ENCODE measurements at places on chromosomes 5 and 9.
A peak's percentile ranks its signal among the peaks of the same experiment; 100 is the strongest.

DNA sequence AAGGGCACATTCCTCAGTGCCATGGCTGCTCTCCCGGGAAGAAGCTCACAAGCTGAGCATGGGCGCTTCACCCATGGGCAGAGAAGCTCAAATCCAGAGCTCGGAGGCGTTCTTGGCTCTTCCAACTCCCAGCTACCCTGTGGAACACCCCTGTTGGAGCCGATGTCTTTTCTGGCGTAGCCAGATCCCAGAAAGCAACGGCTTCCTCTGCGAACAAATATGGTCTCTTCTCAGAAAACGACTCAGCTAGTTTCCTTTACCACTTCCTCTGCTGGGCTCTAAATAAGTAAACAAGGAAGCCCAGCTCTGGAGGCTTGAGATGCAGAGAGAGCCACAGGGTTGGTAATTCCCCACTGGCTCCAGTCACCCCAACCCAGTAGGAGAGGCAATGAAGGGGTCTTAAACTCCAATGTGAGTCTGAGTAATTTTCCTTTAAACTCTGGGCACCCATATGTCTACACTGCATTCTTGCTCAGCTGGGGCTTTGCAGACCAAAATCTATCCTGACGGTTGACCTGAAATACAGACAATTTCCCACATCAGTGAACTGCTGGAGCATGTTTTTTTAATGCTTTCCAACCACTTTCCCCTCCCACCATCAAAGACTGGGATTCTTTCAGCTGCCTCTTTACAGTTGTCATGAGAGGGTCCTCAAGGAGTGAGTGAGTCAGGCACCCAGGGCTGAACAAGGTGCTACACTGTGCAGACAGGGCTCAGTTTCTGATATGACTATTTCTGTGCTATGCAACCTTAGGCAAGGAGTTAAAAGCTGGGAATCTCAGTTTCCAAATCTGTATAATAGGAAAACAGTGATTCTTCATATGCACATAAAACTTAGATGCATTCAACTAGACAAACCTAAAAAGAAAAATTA is at the start of gene LCP2:
Gene LCP2 (minus strand): TSS at position 189 of the 874 bp plus-strand sequence. CDS start 166 bp downstream, at position 23.
- no peak for DNase-seq

GRCh38 chr5:115170134-115170928 is 623 bp upstream of the TRIM36 start:
- DNase-seq = peak; percentile 24

DNA sequence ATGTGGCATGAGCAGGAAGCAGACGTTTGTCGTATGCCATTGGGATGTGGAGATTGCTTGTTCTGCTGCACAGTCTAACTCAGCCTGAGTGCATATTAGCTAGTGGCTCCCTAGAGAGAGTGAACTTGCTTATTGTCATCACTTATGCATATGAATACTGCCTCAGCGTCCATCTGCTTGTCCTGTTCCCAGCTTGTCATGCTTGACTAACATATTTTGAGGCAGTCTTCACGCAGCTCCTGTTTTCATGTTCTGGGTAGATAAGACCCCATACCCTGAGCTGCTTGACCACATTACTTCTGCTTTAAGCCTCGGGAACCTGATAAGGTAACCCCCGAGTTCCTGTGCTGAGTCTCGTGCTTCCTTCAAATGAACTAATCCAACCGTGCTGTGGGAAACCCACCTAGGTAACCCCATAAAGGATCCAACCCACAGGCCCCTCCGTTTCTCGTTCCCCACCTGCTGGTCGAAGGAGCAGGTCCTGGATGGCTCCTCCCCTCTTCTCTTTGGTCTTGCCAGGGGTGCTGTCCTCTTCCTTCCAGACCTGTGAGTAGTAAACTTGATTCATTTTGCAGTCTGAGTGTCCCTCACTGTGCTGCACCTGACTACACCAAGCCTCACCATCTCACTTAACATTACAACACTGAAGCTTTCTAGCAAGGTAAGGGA is 25.0 kb downstream of the ANKRD33B start:
- no peak for DNase-seq

- DNase-seq = no peak
Observed at GRCh38 chr5:126301056-126301455, 122.2 kb upstream of the GRAMD2B start.

DNA sequence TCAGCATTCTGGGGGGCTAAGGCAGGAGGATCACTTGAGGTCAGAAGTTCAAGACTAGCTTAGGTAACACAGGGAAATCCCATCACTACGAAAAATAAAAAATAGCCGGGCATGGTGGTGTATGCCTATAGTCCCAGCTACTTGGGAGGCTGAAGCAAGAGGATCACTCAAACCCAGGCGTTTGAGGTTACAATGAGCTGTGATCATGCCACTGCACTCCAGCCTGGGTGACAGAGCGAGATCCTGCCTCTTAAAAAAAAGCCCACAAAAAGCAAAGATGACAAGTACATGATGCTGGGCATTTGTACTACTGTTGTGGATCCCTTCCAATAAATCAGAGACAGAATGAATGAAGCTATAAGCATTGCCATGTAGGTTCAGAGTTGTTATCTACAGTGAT is 320.1 kb upstream of the PANK3 start:
- DNase-seq = no peak

GRCh38 chr5:120550358-120550757 is 86.3 kb downstream of the PRR16 start:
- DNase-seq = no peak

- no peak for DNase-seq
Observed at GRCh38 chr5:37807621-37808301, 32.1 kb downstream of the GDNF start.

DNA sequence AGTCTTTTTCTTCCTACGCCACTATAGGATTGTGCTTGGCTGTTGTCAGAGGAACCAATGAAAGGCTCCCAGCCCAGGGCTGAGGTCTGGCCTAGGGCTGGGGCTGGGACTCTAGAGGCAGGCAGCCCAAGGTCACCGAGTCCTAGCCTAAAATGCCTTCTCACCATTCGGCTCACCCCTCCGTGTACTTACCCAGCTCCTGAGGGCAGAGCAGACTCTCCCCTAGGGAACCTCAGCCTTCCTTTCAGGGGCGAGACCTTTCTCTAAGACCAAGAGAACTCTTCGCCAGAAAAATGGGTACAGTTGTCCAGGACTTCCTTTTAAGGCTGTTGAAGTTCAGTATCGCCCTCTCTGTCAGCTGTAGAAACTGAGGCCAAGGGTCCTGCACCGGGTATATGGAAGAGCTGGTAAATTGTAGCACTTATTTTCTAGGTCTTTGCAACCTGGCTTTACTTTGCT is 1.7 kb upstream of the SPRY4 start:
- no peak for DNase-seq

DNA sequence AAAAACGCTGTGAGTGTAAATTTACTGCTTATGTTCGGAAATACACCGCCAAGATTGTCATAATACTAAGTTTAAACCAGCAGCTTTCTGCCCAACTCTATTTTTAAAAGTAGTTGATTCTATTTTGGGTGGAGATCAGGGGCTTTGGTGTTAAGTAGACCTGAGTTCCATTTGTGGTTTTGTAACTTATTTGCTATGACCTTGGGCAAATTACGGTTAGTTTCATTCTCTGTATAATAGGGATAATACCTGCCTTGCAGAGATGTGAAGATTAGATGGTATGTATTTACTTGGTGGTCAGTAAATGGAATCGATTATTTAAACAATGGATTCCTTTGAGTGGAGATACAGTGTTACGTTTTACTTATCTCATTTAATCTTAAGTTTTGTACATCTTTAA is 1.6 kb downstream of the RAD23B start:
- DNase-seq = no peak

- no peak for DNase-seq
Observed at GRCh38 chr9:93022721-93023520, 35.6 kb upstream of the SUSD3 start.

- no peak for DNase-seq
Observed at GRCh38 chr9:110114859-110115201, 93.1 kb downstream of the C9orf152 start.

- DNase-seq = no peak
Observed at GRCh38 chr5:96189028-96189826, 227.6 kb upstream of the ELL2 start.

DNA sequence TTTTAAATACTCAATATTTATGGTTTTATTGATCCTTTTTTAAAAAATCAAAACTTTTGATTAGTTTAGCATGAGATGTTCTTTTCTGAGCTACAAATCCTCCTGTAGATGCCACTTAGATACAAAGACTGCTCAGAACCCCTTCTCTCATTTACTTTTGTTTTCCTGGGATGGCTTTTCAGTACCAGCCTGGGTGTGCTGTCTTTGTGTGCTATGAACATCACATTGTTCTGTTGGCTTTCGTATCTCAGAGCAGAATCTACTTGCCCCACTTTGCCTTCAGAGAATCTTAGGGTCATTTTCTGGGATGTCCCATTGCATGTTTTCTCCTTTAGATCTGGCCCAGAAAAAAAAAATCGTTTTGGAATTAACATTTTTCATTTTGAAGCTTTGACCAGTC is 85.9 kb downstream of the RASGRF2 start:
- no peak for DNase-seq

GRCh38 chr5:141590127-141590526 is 28.7 kb downstream of the DIAPH1 start:
- no peak for DNase-seq

- DNase-seq = peak; percentile 50
Observed at GRCh38 chr9:6645355-6646292, at the start of gene GLDC. GLDC (minus strand) TSS chr9:6645729; CDS start chr9:6645499, 230 bp downstream.

- DNase-seq = no peak
Observed at GRCh38 chr5:53126521-53126920, 17.0 kb upstream of the MOCS2 start.

DNA sequence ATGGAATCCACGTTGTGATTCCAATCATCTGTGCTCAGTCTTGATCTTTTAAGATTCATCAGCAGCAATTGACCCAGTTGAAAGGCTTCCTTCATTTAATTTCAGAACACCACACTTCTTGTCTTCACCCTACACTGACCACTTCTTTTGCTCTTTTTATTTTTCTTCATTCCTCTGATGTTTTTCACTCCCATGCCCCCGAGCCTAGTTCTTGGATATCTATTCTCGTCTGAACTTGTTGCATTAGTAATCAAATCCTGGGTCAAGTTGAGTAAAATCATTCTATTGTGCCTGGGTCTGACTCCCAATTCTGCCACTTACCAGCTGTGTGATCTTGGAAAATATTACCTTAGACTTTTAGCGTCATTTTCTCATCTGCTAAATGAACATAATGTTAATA is 356.5 kb downstream of the CDH12 start:
- no peak for DNase-seq

DNA sequence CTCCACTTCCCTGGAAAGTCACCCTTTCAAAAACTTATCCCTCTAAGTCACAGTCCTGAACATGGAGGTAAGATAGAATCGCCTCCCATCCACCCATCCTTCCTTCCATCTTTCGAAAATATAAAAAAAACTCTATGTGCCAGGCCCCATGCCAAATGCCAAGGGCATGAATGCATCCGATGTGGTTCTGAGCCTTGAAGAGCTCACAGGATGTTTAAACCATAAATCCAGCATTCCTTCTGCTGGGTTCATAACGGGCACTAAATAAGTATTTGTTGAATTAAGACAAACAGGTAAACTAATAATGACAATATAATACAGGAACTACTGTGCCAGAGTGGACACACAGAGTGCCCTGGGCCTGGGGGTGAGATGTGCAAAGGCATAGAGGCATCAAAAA is 147.3 kb downstream of the TTLL11 start:
- DNase-seq = no peak

DNA sequence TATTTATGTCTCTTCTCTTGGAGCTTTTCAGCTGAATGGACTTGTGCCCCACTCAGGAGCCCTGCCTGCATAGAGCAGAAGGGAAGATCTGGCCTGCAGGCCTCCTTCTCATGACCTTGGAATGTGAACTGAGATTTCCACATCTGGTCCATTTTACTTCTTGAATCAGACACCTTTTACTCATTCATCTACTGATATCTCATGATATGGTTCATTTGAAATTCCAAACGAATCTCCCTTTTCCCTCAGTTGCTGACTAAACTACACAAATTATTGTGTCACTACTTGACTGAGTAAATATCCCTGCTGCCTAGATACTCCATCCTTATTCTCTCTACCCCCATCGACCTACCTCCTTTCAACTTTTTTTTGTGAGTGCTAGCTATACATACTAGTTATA is 138.7 kb downstream of the PLCXD3 start:
- DNase-seq = no peak

DNA sequence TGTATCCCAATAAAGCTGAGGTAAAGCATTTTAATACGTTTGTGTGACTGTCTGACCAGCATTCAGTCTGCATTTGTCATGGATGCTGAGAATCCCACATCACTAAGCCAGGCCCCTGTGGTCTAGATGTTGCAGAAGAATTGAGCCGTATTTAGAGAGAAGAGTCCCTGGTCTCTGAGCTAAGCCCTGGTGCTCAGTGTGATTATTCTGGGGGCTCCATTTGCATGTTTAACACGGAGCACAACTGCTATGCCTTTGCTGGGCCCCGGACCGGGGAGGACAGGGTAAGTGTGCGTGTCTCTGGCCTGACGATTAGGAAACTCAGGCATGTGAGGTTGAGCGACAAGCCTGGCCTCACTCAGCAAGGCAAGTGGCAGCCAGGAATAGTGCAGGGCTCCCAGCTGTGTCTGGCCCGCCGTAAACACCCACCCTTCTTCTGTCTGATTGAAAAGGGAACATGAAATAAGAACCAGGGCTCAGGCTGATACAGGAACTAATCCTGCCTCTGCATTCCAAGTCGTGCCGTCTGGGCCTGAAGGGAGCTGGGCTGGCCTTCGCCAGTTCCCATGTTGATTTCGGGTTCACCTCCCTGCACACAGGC is 22.3 kb downstream of the FAM78A start:
- DNase-seq = no peak

DNA sequence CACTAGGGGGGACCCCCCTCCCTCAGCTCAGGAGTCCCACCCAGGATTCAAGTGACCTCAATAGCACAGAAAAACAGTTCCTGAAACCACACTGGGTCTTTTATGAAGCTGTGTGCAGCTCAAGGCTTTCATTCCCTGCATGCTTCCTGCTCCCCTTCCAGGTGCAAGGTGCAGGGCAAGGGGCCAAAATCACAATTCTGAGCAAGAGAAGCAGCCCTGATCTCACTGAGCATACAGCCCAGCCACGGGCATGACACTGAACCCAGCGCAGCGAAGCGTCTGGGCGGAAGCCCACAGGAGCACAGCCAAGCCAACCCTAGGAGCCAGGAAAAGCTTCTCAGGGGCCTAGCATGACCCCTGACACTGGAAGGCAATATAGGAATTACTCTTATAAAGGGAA is 62.9 kb downstream of the IRX2 start:
- DNase-seq = no peak

Data from progenitor cell of endocrine pancreas (in vitro differentiated cells).